ENCODE measurements at places on chromosomes 12 and 14. TPM values are rescaled to one million over a fixed set of nuclear protein-coding genes. Genes with fewer than 3 reads are reported as not detected.

DNA sequence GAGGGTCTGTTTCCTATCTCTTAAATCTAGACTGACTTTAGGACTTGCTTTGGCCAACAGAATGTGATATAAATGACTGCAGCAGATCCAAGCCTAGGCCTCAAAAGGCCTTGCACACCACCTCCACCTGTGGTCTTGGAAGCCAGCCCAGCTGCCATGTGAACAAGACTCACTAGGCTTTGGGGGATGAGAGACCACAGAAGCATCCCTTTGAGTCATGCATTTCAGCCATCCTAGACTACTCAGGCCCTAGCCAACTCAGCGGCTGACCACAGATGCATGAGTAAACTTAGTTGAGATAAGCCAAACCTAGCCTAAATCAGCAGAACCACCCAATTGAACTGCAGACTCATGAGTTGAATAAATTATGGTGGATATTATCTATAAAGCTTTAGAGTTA is 87.7 kb downstream of the KCNH5 start:
- no peak for DNase-seq

DNA sequence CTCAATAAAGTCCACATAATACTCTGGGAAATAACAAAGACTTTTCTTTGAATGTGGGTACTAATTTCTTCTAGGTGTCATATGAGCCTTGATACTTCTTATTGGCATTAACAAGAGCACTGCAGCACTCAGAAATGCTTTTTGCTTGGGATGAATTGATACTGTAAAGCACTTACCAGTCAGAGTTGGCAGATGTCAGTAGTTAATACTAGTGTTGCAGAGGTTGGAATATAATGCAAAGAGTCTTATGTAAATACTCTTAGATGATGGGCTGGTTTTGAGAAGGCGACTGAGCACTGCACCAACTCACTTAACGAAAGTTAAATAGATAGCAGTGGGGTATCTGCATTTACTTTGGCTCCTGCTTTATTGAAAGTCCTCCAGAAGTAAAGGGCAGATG is 25.6 kb upstream of the MBIP start:
- no peak for DNase-seq

DNA sequence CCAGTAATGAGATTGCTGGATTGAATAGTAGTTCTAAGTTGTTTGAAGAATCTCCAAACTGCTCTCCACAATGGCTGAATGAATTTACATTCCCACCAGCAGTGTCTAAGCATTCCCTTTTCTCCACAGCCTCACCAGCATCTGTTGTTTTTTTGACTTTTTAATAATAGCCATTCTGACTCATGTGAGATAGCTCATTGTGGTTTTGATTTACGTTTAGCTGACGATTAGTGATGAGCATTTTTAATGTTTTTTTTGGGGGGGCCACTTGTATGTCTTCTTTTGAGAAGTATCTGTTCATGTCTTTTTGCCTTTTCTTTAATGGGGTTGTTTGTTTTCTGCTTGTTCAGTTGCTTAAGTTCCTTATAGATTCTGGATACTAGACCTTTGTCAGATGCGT is 8.1 kb upstream of the SLC15A5 start:
- DNase-seq: no peak

DNA sequence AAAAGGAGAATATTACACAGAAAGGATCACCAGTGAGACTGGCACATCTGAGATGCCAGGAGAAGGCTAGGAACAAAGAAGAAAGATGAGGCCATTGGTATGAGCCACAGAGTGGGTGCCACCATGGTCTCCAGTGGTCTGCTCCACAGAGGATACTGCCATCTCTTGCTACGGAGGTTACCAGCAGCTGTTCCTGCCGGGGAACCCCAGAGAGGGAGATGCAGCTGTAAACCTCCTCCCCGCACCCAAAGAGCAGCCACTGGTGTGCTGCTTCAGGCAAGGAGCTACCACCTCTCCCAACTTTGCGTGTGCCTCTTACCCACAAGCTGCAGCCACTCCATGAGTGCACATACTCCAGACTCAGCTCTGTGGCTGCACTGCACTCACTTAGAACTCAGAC is 201.5 kb upstream of the RTL1 start:
- DNase-seq: peak; percentile 56

GRCh38 chr12:68884251-68884650 is 48.7 kb downstream of the CPM start:
- no peak for DNase-seq

GRCh38 chr12:12019881-12020280 is 50.9 kb upstream of the BCL2L14 start:
- DNase-seq: no peak

DTX3 gene
- 31.0 TPM for total RNA-seq

WASHC3 gene
- 38.5 TPM for total RNA-seq

- DNase-seq: no peak
These were observed 132.8 kb upstream of the CPSF6 start for GRCh38 chr12:69106482-69107118.

GRCh38 chr12:32987512-32987911 is 90.9 kb upstream of the PKP2 start:
- no peak for DNase-seq

IFT81 gene
- total RNA-seq: 6.4 TPM

GRCh38 chr14:76718306-76719040 is 42.8 kb upstream of the VASH1 start:
- no peak for DNase-seq

CDKN3 gene
- 4.7 TPM for total RNA-seq

- DNase-seq: no peak
These were observed 111.1 kb downstream of the DIP2B start for GRCh38 chr12:50615907-50616296.

- DNase-seq: no peak
These were observed 84.4 kb downstream of the SPATS2 start for GRCh38 chr12:49451468-49452259.

C14orf132 gene
- 18.9 TPM for total RNA-seq

GRCh38 chr14:75518625-75519024 is 3.6 kb upstream of the BATF start:
- DNase-seq: no peak

P3H3 gene
- 25.7 TPM for total RNA-seq

DNA sequence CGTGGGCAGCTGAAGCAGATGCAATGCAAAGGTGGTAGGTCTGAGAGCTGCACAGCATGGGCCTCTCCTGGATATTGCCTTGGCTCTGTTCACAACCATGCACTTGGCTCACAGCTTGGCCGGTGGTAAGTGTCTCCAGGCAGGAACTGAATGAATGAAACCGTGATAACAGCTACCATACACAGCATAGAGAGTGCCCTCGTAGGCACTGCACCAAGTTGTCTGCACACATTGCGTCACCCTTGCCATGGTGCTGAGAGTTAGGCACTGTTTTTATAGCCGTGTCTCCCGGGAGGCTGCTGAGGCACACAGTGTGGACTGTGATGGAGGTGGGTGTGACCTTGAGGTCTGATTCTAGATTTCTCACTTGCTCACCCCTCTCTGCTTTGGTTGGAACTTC is 157.6 kb upstream of the VASH1 start:
- no peak for DNase-seq

DNA sequence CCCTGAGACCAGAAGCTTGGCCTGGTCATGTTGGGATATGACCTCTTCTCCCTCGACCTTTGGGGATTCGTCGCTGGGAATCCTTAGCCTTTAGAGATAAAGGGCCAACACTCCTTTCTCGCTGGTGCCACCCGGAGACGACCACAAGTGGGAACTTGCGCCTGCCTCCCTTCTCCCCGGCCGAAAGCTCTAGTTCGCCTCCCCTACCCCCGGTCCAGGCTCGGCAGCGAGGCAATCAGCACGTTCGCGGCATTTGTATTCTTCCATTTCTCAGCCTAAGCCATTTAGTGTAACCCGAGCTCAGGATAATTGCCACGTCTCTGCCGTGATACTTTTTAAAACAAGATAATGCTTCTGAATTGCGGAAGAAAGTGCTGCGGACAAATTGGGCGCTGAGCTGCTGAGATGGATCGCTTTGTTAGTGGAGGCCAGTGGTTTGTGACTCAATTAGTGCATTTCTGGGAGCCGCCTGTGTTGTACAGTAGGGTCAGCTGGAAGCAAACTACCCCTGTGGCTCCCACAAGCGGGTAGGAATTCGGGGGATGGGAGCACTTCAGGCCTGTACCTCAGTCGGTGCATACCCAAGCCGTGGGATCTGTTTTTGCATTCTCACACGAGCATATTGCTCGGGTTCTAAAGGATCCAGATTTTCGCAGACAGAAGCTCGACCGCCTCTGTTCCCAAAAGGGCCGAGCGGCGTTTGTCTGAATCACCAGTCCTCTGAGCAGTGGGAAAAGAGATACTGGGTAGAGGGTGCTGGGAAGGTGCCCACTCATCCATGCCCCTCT is 6.8 kb upstream of the SIX1 start:
- no peak for DNase-seq

- no peak for DNase-seq
These were observed 518.1 kb downstream of the TMEM121 start for GRCh38 chr14:106044515-106044914.

DNA sequence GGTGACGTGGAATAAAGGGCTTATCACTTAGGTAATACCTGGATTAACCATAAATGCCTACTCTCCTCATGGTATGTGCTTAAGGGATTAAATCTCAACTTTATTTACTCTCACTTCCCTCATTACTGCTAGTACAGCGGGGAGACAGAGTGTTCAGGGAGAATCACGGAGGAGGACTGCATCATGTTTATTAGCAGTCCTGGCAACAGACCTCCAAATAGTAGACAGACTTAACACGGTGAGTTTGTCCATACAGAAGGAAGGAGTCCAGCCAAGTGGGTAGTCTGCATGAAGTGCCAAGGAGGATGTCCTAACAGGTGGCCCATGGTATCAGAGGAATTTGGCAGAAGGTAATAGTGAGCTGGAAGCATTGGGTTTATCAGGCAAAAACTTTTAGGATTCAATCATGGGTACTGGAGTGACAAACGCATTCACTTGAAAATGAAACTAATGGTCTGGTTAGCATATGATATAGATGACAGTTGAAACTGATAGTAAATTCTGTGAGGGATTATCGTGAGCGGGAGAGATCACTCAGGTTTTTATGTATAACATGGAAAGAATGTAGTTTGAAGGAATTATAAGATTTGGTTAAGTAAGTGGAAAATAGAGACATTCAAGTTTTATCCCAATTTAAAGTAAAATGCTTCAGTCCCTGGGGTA is 471.8 kb downstream of the TMEM117 start:
- no peak for DNase-seq

PIGH gene
- total RNA-seq: 10.6 TPM

- no peak for DNase-seq
These were observed 73.3 kb downstream of the NCOR2 start for GRCh38 chr12:124493809-124494750.

DNA sequence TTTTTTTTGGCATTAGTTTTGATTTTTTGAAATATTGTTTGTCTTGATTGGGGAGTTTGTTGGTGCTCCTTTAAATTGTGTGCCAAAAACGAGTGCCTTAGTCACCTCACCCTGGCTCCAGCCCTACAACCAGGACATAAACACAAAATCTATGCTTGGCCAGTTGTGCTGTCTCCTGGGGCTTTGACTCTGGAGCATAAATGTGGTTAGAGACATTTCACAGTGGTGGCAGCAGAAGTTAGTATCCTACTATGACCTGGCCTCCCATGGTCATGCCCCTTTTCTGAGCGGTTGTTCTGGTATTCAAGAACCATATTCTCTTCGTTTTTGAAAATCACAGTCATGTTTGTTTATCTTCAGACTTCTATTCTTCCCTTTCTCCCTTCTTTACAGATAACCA is 70.7 kb upstream of the PSMA6 start:
- no peak for DNase-seq

GRCh38 chr12:6956021-6956727 is 5.0 kb downstream of the PTPN6 start:
- DNase-seq: peak; percentile 75

DNA sequence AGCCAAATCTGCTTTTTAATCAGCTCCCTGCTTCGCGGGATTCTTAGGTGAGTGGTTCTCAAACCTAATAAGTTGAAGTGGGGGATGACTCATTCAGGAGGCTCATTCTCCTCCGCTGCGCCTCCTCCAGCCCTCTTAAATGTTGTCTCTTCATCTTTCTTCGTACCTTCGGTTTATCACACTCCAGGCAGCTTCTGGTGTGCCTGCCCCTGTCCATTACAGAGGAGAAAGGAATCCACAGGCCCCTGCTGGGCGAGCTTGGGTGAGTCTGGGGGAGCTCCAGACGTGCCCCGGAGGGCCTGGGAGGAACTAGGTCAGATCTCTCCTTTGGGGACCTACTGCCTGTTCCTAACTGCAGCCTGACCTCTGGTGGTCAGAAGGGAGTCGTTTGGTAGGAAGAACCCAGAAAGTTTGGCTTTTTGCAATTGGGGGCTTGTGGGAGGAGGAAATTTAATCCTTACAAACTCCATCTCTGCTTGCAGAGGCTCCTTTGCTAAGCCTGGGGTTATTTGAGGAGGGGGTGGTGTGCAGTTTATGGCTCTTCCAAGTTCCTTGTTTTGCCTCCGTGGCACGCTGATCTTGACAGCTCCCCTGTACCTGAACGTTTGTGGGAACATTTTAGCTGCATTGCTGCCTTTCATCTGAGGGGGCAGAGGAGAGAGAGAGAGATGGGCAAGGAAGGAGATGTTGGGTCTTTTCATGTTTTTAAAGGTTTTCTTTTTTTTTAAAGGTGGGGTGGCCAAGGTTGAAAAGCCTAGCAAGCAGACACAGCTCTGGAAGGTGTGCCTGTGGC is 84.1 kb upstream of the GNG2 start:
- no peak for DNase-seq

OR4K17 gene
- not detected for total RNA-seq

DNA sequence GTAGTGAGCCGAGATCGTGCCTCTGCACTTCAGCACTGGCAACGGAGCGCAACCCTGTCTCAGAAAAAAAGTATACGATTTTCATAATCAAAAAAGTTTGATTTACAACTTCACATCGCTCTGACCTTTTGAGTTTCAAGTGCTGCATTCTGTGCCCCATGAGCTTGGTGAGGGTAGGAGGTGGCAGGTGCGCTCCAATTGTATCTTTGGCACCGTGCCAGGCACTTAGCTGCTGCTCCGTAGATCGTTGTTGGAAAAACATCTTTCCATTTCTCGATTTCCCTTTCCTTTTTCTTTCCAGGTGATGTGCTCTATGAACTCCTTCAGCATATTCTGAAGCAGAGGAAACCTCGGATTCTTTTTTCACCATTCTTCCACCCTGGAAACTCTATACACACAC is 203.7 kb downstream of the ETV6 start:
- DNase-seq: no peak

All from cardiac septum (tissue), 1 donor.